Sigmoid colon (tissue), 7 donors: ENCODE measurements at places on chromosomes 2 and 18. TPM values are rescaled to one million over a fixed set of nuclear protein-coding genes. Genes with fewer than 3 reads are reported as not detected.

CPSF3 gene
- 23.6 TPM for polyA plus RNA-seq

PPP1R1C gene
- polyA plus RNA-seq, result 3.5 TPM

SESTD1 gene
- polyA plus RNA-seq, result 9.5 TPM

MCM6 gene
- 22.2 TPM for polyA plus RNA-seq

TCF23 gene
- polyA plus RNA-seq, result 0.03 TPM

SCN9A gene
- 0.60 TPM for polyA plus RNA-seq

REG3A gene
- 27.7 TPM for polyA plus RNA-seq

DNA sequence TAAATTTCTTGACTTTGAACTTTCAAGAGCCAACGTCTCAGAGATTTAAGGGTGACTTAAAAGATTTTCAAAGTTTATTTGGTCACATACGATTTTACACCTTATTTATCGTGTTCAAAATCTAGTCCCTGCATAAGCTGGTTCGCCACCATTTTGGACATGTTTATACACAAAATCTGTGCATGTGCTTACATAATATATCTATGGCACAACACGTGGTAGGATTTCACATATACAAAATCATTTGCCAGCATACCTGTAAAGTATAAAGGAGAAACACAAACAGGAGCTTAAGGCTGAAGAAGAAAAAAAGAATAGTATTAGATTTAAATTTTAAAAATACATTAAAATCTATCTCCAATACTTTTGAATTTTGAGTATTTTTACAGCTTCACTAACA lies 190.0 kb upstream of the KYNU start:
- DNase-seq, result no peak

- DNase-seq, result no peak
These were observed 272.0 kb downstream of the CYRIA start for GRCh38 chr2:16393500-16394071.

- DNase-seq, result no peak
These were observed 801.6 kb upstream of the POU3F3 start for GRCh38 chr2:104052356-104052755.

DNA sequence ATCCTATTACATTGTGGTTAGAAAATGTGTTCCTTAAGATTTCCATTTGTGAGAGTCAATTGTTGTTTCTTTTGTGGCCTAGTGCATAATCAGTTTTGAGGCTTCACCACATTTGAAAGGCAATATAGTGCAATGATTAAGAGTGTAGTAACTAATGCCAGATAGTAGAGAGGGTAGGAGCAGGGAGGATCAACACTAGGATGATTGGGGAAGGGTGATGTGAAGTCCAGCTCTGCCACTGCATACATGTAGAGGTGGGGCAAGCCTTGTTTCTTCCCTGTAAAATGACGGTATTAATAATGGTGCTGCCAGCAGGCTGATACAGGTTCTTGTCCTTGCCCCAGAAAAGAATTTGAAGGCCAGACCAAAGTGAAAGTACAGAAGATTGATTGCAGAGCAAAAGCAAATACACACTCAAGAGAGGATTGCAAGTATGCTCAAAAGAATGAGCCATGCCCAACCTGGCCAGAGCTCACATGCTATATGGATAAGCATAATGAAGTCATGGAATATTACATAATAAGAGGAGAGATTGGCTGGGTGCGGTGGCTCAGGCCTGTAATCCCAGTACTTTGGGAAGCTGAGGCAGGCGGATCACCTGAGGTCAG lies 8.0 kb downstream of the SP100 start:
- no peak for DNase-seq

GRCh38 chr2:236551471-236552211 lies 18.0 kb upstream of the ACKR3 start:
- no peak for DNase-seq
